ENCODE measurements at places on chromosomes 1 and 21.
A peak's percentile ranks its signal among the peaks of the same experiment; 100 is the strongest.

GRCh38 chr1:20551945-20552727 is at the start of gene FAM43B:
TSS of gene FAM43B (plus strand) at chr1:20552573. CDS start at chr1:20552974, 401 bp downstream.
- peak; percentile 50 for DNase-seq

- peak; percentile 43 for DNase-seq
These were observed 17.1 kb downstream of the RC3H1 start for GRCh38 chr1:174005032-174005431.

DNA sequence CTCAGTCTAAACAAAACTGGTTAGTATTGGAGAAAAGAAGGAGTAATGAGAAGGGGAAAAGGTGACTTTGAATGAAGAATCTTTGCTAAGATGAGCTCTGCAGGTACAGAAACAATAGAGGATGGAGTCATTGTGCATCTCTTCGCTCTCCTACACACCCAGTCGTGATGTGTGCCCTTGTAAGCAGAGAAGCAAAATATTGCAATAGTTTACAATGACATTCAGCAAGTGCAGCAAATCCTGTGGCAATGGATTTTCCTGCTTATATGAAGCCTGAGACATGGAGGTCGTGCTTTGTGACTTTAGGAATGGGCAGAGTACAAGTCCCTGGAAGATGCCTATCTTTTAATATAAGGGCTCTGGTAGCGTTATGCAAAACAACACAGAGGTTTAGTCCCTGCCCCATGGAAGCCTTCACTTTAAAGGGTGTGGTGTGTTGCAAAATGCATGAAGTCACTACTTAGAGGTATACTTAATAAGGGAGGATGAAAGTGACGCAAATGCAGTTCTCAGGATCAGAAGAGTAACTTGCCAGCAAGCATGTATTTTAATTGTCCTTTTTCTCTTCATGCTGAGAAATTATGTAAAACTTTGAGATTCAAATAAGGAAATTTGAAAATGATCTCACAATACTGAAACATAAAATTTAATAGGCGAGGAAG is 88.0 kb upstream of the IVNS1ABP start:
- no peak for DNase-seq

- DNase-seq = no peak
These were observed 50.1 kb upstream of the RGS18 start for GRCh38 chr1:192108161-192108560.

Measured in GM12891 (cell line).